Glutamatergic neuron (in vitro differentiated cells): ENCODE measurements at places on chromosomes 16 and 17. TPM values are rescaled to one million over a fixed set of nuclear protein-coding genes. Genes with fewer than 3 reads are reported as not detected.

GRCh38 chr16:1917665-1918350 is 407 bp downstream of the HS3ST6 start:
- H3K27ac ChIP-seq: no peak overlapping the region
- H3K27me3 ChIP-seq: peaks cover 16% of the 10 kb centered on the region
- H3K36me3 ChIP-seq: no peaks in the 10 kb centered on the region
- H3K4me1 ChIP-seq: peaks cover 17% of the 10 kb centered on the region
- no peak for DNase-seq
- peak overlapping the region; percentile 74 for H3K4me3 ChIP-seq

GRCh38 chr16:70644763-70645597 is 1.4 kb upstream of the IL34 start:
- H3K4me1 ChIP-seq: peaks cover 10% of the 10 kb centered on the region
- DNase-seq: no peak
- peaks cover 9% of the 10 kb centered on the region for H3K36me3 ChIP-seq
- no peaks in the 10 kb centered on the region for H3K27me3 ChIP-seq
- H3K27ac ChIP-seq: no peak overlapping the region
- no peak overlapping the region for H3K4me3 ChIP-seq

DNA sequence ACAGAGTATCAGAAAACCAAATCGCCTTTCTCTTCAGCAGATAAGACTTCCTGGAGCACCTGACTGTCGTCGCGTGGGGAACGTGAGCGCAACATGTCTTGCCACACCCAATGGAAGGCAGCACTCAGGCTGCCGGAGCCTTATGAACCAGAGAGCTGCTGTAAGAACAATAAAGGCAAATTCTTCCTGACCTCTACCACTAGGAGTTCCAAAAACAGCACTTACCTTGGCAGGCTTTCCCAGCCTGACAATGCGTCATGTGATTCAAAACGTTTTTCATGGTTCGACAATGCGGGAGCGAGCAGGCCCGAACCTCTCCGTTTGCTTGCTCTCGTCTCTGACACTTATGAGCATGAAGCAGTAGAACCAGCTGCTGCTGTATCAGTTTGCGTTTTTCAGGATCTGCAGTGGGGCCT is 75.8 kb upstream of the TRAP1 start:
- H3K4me3 ChIP-seq: no peak overlapping the region
- DNase-seq: no peak
- peaks cover 26% of the 10 kb centered on the region for H3K4me1 ChIP-seq
- H3K27me3 ChIP-seq: peaks cover 3% of the 10 kb centered on the region
- H3K36me3 ChIP-seq: no peaks in the 10 kb centered on the region

GRCh38 chr17:57567251-57567650 is 177.8 kb downstream of the CCDC182 start:
- H3K4me1 ChIP-seq: peaks cover 34% of the 10 kb centered on the region
- DNase-seq: no peak
- H3K36me3 ChIP-seq: no peaks in the 10 kb centered on the region

- no peak overlapping the region for H3K27ac ChIP-seq
- no peak overlapping the region for H3K4me3 ChIP-seq
- DNase-seq: no peak
- H3K36me3 ChIP-seq: no peaks in the 10 kb centered on the region
- H3K27me3 ChIP-seq: peaks cover 4% of the 10 kb centered on the region
Observed at GRCh38 chr17:1197781-1198490, 18.2 kb upstream of the ABR start.

DNA sequence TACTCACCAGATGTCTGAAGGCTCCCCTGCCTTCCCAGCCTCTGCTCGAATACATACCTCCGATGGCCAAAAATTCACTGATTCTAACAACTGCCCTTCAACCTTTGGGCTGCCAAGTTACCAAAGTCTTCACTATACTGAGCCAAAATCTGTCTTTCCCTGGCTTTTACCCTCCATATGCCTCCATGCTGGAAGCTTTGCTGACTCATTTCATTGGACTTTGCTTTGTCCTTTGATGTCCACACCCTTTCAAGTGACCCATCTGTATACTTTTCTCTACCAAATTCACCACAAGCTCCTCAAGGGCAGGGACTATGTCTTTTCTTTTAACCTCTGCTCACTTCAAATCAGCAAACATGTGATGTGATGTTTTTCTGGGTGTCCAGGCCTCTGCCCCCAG is 21.0 kb upstream of the MTMR4 start:
- no peak overlapping the region for H3K4me3 ChIP-seq
- DNase-seq: no peak
- no peaks in the 10 kb centered on the region for H3K36me3 ChIP-seq
- peak overlapping the region; percentile 77 for H3K27ac ChIP-seq
- H3K27me3 ChIP-seq: peaks cover 10% of the 10 kb centered on the region

- H3K27ac ChIP-seq: peak overlapping the region; percentile 15
- no peak for DNase-seq
- no peaks in the 10 kb centered on the region for H3K36me3 ChIP-seq
Observed at GRCh38 chr16:74064120-74064735, 232.4 kb upstream of the PSMD7 start.

DNA sequence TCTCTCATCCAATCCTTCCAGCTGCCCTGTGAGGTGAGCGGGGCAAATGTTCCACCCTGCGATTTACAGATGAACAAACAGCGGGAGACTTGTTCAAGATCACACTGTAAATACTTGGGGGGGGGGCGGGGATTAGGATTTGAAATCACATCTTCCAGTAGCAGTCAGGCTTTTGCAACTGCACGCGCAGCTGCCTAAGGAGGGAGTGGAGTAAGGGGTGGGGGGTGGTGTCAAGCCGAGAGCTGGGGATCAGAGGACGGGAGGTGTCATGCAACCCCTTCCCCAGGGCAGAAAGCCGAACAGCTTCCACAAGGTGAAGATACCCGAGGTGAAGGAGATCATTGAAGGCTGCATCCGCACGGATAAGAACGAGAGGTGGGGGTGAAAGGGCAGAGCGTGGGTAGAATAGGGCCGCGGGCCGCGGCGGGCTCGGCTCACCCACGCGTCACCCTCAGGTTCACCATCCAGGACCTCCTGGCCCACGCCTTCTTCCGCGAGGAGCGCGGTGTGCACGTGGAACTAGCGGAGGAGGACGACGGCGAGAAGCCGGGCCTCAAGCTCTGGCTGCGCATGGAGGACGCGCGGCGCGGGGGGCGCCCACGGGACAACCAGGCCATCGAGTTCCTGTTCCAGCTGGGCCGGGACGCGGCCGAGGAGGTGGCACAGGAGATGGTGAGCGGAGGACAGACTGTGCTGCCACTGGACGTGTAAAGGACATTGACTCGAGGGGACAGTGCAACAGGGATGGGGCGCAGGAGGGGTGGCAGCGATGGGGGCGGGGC is 4.6 kb downstream of the WNK4 start:
- peaks cover 8% of the 10 kb centered on the region for H3K36me3 ChIP-seq
- no peak for DNase-seq
- H3K4me3 ChIP-seq: no peak overlapping the region
- H3K27ac ChIP-seq: no peak overlapping the region
- H3K27me3 ChIP-seq: peaks cover 19% of the 10 kb centered on the region

DNA sequence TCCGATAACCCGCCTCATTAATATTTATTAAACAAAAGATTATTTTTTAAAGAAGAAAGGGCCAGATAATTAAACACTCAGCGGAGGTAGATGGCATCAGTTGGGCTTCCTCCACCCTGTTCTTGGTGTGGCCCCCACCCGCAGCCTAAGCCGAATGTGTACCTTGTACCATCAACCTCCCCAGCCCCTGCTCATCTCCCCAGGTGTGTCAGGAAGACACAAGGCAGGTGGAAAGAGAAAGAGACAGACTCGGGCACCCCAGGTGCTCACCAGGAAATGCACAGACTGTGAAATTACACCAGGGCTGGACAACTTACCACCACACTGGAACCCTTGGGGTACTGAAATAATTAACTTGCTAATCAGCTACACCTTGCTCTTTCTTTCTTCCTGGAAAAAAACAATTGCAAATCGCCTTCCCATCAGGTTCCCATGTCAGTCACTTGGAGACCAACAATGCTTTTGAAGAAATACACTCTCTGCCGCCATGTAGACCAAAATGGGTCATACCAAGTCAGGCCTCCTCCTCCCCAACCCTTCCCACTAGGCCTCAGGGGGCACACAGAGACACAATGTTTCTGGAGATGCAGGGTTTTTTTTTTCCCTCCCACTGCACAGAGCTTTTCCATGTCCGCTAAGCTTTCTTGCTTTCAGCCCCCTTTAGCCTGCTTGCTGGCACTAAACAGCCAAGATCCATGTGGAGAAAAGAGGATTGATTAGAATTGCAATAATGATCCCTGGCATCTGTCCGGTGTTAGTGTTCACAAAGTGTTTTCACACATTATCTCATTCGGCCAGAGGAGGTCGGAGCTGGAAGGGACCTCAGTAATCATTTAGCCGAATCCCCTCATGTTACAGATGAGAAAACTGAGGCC is 8.6 kb upstream of the LHX1 start:
- DNase-seq: no peak
- no peaks in the 10 kb centered on the region for H3K36me3 ChIP-seq
- peaks cover 60% of the 10 kb centered on the region for H3K4me1 ChIP-seq
- no peak overlapping the region for H3K27ac ChIP-seq
- H3K4me3 ChIP-seq: peak overlapping the region; percentile 77

GRCh38 chr17:81123052-81124048 is 42.0 kb upstream of the PVALEF start:
- no peaks in the 10 kb centered on the region for H3K36me3 ChIP-seq
- peaks cover 9% of the 10 kb centered on the region for H3K27me3 ChIP-seq
- H3K27ac ChIP-seq: no peak overlapping the region

DNA sequence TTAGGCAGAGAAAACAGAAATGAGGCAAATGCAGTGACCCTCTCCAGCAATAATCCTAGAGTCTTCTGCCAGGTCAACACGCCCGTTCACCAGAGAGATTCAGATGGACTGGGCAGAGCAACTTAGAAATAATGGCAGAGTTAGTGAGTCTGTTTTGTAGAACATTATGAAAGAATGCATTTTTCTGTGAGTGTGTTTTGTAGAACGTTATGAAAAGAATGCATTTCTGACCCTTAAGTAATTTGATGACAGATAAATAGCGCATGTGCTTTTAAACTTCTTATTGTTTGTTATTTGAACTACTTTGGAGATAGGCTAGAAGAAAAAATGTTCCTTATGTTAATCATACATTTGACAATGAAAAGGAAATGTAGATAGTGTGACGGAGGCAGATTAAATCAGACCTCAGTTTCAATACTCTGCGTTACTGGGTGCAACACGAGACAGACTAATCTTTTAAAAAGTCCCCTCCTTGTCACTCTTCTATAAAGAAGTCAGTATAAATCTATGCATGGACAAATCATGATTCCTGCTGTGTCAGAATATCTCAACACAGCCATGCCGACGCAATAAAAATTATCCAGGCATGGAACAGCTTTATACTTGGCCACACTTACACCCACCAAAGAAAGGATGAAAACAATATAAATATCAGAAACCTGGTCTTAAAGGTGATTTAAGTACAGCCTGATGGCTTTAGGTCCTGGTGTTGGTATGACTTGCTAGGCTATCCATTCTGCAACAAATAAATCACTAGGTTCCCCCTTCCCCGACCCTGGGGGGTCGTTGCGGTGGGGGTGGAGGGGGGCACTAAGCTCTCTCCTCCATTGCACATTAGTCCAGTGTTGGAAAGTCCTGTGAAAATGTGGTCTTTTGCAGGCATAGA is 47.8 kb downstream of the MARCHF10 start:
- H3K36me3 ChIP-seq: peaks cover 6% of the 10 kb centered on the region
- no peak overlapping the region for H3K27ac ChIP-seq
- peaks cover 8% of the 10 kb centered on the region for H3K4me1 ChIP-seq
- peaks cover 2% of the 10 kb centered on the region for H3K27me3 ChIP-seq

DNA sequence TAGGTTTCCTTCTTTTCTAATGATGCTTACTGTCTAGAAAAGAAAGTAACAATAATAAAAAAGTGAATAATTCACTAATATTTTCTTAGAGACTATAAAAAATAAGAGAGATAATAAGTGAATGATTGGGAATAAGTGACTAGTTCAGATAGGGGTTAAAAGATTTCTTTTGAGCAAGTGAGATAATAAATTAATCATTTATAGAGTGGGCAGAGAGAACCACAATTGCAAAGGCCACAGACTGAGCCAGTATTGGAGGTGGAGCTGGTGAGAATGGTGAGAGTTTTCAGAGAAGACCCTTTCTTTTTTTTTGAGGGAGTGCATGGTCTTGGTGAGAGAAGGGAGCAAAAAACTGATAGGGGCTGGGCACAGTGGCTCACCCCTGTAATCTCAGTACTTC is 159.1 kb upstream of the SALL1 start:
- H3K4me3 ChIP-seq: no peak overlapping the region
- no peak overlapping the region for H3K27ac ChIP-seq
- no peak for DNase-seq
- no peaks in the 10 kb centered on the region for H3K27me3 ChIP-seq

GRCh38 chr16:57361404-57361803 is 2.8 kb downstream of the CCL22 start:
- DNase-seq: no peak
- no peaks in the 10 kb centered on the region for H3K27me3 ChIP-seq
- H3K27ac ChIP-seq: no peak overlapping the region
- H3K4me3 ChIP-seq: no peak overlapping the region
- H3K36me3 ChIP-seq: no peaks in the 10 kb centered on the region
- H3K4me1 ChIP-seq: no peaks in the 10 kb centered on the region

Gene DHX58
- total RNA-seq: 0.42 TPM

Gene PDF
- total RNA-seq: 12.0 TPM

Gene PPP1R27
- 0.81 TPM for total RNA-seq

Gene XYLT1
- total RNA-seq: 18.4 TPM

Gene TUBG2
- total RNA-seq: 22.1 TPM
